ENCODE measurements at places on chromosomes 7 and 10.

GRCh38 chr10:112407696-112408095, 33.8 kb downstream of the ACSL5 start:
- DNase-seq = no peak

DNA sequence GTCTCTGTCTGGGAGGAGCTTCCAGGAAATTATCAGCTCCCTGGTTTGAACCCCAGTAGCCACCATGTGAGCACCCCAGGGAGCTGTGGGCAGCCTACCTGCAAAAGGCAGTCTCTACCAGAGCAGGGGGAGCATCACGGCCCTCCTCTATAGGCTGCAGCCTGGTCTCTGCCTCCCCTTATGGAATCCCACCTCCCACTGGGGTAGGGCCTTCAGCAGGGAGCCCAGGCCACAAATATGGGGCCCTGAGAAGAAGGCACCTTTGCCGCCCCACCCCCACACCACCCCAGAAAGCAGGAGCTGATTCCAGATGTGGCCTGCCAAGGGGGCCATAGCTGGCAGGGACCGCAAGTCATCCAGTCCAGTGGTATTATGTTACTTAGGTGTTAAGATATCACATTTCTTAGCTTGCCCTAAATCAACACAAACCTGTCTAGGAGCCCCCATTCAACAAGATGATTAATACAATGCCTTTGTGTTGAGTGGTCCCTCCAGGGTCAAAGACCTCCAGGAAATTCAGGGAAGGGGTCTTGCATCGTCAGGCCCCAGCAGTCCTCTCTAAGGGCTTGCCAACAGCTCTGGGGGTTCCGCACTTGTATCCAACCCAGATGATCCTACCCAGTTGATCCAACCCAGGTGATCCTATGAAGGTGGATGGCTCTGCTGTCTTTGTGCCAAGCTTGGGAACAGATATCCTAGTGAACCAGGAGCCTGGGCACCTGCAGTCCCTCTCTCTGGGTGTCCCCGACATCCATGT, 114.9 kb downstream of the OAT start:
- DNase-seq = no peak

DNA sequence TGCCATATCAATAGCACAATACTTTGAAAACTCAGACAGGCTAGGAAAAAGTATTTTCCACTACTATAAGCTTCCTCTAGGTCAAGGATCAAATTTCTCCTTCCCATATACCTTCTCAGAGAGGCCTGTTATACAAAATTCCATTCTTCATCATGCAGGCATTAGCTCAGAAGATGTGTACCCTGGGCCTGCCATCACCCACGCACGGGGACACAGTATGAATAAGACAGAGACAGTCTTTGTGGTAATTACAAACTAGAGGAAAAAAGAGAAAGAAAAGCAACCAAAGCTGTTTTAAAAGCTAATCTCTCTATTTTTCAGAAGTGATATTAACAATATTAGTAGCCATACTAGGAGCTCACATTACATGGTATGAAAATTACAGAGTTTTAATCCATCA, 236.8 kb upstream of the AOAH start:
- no peak for DNase-seq

DNA sequence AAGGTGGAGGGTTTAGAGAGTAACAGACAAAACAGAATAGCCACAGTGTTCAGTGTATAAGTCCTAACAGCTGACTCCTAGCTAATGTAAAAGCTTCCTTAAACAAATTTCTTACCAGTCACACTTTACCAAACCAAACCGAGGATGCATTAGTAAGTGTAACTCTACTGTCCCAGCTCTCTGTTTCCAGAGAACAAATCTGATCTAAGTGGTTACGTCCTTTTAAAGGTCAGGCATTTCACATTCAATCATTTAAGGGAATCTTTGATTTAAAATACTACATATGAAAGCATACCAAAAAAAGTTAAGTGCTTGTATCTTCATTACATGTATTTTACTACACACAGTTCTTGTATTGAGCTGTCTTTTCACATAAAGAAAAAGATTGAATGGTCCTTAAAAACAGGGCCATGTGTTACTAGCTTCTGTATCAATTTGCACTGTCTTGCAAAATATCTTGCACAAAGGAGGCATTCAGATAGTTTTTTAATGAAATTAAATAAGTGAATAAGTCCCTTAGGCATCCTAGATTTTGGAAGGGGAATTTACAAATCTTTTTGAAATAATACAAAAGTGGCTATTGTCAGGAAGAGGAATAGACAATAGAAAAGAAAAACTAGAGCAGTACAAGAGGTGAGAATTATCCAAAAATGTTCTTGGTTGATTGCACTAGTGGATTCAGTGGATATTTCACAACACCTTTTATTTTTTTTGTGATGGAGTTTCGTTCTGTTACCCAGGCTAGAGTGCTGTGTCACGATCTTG, 58.4 kb upstream of the SPOCK2 start:
- DNase-seq = no peak

DNA sequence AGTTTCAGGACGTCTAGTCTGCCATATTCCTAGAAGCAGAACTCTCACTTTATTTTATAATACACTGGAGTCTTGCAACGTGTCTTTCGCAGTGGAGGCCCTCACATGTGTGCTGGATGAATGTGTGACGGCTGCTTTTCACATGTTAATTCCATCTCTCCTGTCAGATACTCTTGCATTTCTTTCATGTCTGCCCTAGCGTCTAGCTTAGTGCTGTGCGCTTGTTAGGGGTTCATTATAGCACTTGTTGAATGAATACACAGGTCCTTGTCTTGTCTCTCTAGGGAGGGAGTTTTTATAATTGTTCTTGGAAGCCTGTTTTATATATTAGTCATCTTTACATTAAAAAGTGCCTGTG, 94.4 kb downstream of the MAP3K8 start:
- no peak for DNase-seq

Data from NCI-H226 (cell line).